ENCODE measurements at places on chromosomes 2 and 18. TPM values are rescaled to one million over a fixed set of nuclear protein-coding genes. Genes with fewer than 3 reads are reported as not detected.

DNA sequence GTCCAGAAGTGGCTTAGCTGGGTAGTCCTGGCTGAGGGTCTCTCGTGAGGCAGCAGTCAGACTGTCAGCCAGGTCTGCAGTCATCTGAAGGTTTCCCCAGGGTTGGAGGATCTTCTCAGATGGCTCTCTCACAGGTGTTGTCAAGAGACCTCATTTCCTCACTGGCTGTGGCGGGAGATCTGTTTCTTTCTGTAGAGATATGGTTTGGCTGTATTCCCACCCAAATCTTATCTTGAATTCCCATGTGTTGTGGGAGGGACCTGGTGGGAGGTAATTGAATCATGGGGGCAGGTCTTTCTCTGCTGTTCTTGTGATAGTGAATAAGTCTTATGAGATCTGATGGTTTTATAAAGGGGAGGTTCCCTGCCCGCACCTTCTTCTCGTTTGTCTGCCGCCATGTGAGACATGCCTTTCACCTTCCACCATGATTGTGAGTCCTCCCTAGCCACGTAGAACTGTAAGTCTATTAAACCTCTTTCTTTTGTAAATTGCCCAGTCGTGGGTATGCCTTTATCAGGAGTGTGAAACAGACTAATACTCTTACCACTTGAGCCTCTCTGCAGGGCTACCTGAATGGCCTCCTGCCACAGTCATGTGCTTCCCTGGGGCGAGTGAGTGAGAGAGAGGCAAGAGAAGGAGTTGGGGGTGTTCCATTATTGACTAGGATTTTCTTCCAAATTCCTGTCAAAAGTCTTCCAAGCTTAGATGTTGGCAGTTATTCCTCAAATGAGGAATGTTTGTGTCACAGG, 23.6 kb downstream of the MALT1 start:
- DNase-seq: no peak

Gene ADAM23
- 0.47 TPM for total RNA-seq

DNA sequence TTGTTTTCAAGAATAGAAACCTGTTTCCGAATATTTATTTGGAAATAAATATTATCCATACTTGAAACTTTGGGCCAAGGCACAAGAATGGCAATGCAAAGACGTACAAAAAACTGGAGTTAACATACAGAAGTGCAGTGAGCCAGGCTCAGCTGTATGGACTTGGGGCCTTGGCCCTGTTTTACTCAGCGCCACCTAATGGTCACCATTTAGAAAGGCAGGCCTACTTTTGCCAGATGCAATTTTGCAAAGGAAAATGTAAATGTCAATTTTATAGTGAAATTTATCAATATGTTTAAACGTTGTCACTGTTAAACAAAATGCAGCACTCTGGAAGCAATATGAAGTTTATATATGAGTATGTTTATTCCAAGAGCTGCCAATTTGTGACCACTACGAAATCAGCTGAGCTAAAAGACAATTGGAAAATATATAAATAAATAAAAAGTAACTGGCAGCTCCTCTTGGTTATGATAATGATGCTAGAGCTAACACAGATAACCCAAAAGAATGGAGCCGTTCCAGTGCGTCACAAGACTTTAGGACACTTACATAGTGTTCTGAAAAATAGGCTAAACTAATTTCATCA, 155.0 kb downstream of the ARHGAP15 start:
- peak; percentile 15 for DNase-seq

GRCh38 chr2:15725782-15726112, 134.1 kb downstream of the DDX1 start:
- no peak for DNase-seq

Gene CLEC4F
- total RNA-seq: not detected

Gene KLHL41
- total RNA-seq: 0.20 TPM

GRCh38 chr2:165827016-165827920, 33.2 kb upstream of the GALNT3 start:
- no peak for DNase-seq

Gene HNMT
- total RNA-seq: 1.8 TPM

DNA sequence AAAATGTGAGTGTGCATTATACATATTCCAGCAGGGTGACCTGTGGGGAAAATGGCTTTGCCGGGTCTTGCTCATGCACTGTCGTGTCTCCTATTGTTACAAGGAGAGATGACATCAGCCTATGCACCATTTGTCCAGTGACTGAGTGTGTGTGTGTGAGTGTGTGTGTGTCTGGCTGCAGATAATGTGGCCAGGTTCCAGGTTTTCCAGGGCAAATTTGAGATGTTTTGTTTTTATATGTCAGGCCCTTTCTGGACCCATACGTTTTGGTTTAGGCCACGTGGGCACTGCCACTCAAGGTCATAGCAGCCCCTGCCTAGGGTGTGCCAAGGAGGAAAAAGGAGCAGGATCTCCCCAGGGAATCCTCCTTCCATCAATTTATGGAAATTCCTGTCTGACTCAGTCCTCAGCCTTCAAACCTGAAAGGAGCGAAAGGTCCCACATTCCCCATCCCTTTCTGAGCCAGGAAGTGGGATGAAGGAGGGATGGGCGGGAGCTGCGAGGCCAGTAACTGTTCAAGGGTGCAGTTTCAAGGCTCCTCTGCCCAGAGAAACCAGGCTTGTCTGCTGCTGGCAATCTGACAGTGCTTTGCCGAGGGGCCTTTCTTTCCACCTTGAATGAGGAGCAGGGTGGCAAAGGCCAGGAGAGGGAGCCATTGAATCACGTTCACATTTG, 93.0 kb upstream of the SMAD2 start:
- peak; percentile 25 for DNase-seq

- no peak for DNase-seq
Observed at GRCh38 chr2:18182861-18183260, 304.4 kb downstream of the KCNS3 start.

- no peak for DNase-seq
Observed at GRCh38 chr2:192043216-192043870, 151.4 kb downstream of the TMEFF2 start.

- no peak for DNase-seq
Observed at GRCh38 chr2:177180269-177181000, 32.2 kb upstream of the HNRNPA3 start.

GRCh38 chr2:120348134-120348736, 2.3 kb downstream of the INHBB start:
- DNase-seq: no peak

- DNase-seq: no peak
Observed at GRCh38 chr2:43605851-43606250, 10.0 kb upstream of the THADA start.

- DNase-seq: peak; percentile 8
Observed at GRCh38 chr18:23230686-23231085, 95.4 kb downstream of the CABLES1 start.

Gene ST8SIA5
- total RNA-seq: not detected

Gene FOXD4L1
- total RNA-seq: not detected

DNA sequence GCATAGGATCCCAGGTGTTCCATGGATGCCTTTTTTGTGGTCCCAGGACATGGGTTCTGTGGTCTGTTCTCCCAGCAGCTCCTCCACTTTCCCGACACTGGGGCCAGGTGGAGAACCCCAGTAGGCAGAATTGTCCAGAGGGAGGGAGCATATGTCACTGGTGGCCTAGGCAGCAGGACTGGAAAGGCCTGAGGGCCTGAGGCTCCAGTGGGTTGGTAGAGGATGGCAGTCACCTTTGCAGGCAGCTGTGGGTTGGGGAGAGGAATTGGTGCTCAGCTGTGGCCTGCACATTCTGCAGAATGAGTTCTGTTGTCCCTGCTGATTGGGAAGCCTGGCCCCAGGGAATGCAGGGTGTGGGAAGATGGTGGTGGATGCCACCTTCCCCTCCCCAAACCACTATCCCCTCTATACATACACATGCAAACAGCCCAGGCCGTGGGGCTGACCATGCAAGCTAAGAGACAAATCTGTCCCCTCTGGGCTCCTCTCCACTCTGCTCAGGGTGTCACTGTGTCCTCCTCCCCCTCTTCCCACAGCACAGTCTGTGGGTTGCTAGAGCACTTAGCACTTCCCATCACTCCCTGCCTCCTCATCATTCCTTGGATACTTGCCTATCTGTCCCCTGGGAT, 11.4 kb downstream of the CTIF start:
- no peak for DNase-seq

- no peak for DNase-seq
Observed at GRCh38 chr2:159933727-159934049, 128.7 kb downstream of the PLA2R1 start.

Gene ARHGEF33
- total RNA-seq: 1.1 TPM
